ENCODE measurements at places on chromosomes 4 and X.

DNA sequence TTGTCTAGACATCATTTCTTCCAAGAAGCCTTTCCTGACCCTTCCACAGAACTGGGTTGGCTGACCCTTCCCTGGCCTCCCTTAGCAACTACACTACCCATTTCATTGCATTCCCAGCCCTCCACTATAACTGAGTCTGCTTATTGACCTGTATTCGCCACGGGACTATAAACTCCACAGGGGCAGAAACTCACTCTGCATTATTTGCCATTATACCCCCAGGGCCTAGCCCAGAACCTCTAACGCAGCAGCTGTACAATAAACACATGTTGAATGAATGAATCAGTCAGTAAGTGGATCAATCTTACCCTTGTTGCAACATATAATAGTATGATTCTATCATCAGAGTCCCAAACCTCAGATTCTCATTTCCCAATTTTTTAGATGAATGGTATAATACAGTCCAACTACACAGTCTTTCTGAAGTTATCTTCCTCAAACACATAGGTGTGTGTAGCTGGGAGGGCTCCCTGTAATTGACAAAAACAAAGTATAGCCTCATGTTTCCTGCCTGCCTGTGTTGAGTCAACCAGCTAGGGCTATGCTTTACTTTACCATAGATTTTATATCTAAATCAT lies 209.3 kb downstream of the CHIC2 start:
- no peak for DNase-seq

GRCh38 chr4:146916479-146917076 lies 29.1 kb downstream of the TTC29 start:
- DNase-seq = no peak

DNA sequence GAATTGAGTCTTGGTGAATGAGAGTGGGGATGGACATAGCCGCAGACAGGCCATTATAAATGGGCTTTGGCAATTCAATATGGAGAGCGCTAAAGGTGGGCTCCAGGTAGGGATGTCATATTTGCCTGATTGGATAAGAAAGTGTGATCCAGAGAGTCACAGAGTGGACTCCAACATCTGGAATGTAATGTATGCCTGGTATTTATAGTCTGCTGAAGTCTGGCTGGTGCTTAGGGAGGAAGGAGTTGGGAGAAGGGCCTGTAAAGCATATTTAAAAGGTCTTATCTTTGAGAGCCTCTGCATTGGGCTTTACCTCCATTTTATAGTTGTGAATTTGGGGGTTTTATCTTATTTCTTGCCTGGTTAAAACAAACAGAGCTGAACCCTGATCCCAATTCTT lies 153.2 kb downstream of the GALNTL6 start:
- no peak for DNase-seq

DNA sequence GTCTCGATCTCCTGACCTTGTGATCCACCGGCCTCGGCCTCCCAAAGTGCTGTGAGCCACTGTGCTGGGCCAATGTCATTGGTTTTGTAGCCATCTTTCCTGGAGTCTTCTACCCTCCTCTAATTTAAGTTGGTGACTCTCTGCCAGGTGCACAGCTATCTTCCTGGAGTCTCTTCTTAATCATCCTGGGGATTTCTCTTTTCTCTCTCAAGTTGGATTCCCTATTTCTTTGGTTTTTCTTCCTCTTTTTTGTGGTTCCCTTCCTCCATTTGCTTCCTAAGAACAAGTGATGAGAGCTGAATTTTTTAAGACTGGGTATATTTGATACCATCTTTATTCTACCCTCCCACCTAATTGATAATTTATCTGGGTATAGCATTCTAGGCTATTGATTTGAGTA lies 113.8 kb downstream of the SYNPO2 start:
- DNase-seq = no peak

DNA sequence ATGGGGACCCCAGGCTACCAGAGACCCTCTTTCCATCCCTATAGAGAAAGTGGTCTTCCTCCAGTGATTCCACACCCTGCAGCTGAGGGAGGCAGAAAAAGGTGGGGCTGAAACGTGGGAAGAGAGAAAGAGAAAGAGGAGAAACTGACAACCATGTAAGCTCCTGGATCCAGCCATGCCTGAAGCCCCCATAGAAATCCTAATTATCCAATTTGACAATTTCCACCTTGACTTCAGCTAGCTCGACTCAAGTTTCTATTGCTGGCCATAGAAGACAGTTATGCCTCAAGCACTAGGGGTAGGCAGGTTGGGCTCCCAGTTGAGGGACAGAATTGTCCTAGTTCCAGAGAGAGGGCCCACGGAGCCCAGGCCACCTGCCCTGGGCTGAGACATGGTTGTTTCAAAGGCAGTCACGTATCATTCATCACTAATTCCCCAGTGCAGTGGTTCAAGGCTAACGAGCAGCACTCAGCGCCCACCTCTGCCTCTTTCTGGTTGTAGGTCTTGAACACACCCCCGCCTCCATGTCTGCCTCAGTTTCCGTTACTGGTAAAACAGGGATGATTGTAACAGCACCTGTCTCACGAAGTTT lies 39.8 kb upstream of the ASMTL start:
- no peak for DNase-seq

- no peak for DNase-seq
Observed at GRCh38 chr4:80196922-80197573, at the start of gene PRDM8. Gene PRDM8 (plus strand): TSS chr4:80197503. CDS start chr4:80200081, 2,578 bp downstream.

DNA sequence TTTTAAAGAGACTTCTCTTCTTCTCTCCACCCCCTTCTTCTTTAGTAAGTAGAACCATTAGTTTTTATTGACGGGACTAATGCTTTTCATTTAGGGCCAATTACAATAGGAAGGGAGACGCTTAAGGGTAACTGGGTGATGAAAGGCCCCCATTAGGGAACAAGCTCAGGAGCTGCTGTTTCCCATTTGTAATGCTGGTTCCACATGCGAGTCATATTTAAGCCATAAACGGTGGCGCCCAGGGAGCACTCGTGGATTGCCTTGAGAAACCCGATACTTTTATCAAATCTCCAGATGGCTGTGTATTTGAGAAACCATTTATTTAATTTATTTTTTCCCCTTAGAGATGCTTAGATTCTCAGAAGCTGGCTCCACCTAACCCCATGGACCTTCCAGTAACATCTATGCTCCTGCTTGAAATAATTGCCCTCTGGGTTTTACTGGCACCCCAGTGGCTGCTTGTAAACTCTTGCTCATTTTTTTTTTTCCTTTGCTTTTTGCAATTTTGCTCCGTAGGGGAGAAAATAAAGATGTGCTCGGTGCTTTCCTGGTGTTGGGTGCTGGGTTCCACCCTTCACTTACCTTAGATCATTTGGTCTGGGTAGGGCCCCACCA lies 124.2 kb upstream of the MSX1 start:
- DNase-seq = no peak

GRCh38 chrX:40174001-40174853 lies 76.5 kb upstream of the BCOR start:
- DNase-seq = no peak

DNA sequence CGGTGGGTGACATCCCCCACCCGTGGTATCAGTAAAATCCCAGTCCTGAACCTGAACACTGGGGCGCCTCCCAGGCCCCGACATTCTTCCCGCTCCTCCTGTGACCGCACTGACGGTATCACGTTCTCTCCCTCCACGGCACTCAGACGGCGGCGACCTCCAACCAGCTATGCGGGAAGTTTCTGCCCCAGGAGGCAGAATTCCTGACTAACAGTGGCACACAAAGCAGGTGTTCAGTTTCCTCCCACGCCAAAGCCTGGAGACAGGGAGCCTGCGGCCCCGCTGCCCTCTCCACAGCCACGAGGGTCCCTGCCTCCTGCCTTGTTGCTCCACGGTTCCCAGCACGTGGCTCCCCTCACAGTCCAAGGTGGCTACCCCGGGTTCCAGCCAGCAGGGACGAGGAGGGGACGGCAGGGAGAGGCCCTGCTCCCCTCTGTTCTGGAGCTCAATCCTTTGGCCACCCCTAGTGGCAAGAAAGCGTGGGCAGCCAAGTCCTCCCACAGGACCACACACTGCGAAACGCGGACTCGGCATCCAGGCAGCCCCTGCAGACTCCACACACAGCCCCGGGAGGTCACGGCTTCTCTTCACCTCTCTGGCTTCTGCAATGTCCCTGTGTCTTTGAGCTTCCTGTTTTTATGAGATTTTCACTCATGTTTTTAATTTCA lies 15.2 kb downstream of the CTBP1 start:
- no peak for DNase-seq

DNA sequence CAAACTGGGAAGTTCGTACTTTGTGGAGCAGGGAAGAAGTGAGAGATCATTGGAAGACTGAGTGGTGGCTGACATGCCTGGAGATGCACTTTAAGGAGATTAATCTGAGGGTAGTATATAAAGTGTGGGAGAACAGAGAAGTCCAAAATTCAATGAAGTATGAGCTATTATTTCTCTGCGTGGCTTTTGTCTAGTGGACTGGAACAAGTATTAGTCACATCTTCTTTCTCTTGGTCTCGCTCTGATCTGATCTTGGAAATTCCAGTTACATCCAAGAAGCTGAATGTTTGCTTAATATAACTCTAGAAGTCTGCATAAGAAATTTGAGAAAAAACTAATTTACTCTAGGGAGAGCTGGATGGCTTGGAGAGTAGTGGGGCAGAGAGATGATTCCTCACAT lies 64.8 kb upstream of the NR0B1 start:
- DNase-seq = no peak

- no peak for DNase-seq
Observed at GRCh38 chr4:16721613-16722291, 176.7 kb downstream of the LDB2 start.

- DNase-seq = no peak
Observed at GRCh38 chrX:10617186-10617998, 3.0 kb downstream of the MID1 start.

- no peak for DNase-seq
Observed at GRCh38 chrX:4249401-4249800, 536.0 kb upstream of the PRKX start.

DNA sequence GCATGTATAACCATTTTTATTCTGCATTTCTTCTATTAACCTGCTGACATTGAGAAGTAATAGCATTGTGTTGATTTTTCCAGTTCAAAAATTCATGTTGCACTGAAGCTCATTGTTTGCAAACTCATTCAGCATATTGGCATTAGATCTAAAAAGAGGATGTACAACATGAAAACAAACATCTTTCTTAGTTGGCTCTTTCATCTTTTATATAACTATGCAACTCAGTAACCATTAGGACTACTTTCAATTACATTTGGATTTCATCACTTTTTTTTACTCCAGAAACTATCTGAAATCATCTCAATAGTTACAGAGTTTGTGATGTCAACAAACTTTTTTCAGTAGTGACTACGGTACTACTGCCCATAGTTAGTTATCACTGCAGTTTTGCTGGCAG lies 346.0 kb upstream of the EPHA5 start:
- no peak for DNase-seq

GRCh38 chrX:16484338-16484737 lies 165.6 kb upstream of the S100G start:
- peak; percentile 0 for DNase-seq

All from stimulated activated CD8-positive, alpha-beta memory T cell treated with anti-CD3 and anti-CD28 coated beads, Interleukin-15, amount 100 ng/mL, for 1 hour (primary cell).